NCI-H1048 (cell line): ENCODE measurements at places on chromosomes 5 and 9.

GRCh38 chr9:26264709-26265601 lies 586.7 kb upstream of the TUSC1 start:
- DNase-seq, result no peak

- no peak for DNase-seq
Measured at GRCh38 chr9:95283673-95284072, 33.8 kb downstream of the FANCC start.

DNA sequence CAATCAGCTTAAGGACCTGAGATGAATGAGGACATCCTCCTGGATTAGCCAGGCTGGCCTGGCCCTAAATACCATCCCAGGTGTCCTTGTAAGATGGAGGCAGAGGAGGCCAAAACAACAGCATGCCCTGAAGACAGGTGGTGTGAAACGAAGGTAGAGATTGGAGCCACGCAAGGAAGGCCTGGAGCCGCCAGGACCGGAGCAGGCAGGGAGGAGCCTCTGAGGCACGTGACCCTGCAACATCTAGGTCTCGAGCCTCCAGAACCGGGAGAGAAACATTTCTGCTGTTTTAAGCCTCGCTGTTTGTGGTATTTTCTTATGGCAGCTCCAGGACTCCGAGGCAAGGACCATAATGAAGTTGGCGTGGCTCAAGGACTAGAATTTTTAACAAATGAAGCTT lies 9.7 kb upstream of the COL5A1 start:
- DNase-seq, result no peak

- no peak for DNase-seq
Measured at GRCh38 chr5:33588654-33589372, 148.0 kb downstream of the TARS1 start.

GRCh38 chr9:4344946-4345345 lies 45.1 kb upstream of the GLIS3 start:
- DNase-seq, result no peak

DNA sequence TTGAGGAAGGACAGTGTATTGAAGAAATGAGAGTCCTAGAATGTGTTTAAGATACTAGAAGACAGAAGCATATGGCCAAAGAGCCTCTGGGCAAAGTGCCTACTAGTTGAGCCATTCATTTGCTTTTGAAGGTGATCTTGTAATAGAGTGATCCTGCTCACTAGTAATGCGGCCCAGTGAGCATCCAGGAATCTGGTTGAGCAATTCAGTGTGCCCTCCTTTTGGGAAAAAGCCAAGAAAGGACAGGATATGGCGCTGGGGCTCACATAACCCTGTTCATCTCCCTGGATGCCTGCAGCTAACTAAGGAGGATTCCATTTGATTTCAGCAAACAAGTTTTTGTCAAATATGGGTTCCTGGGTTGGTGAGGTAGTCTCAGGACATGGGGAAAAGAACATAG lies 16.3 kb downstream of the ADAM19 start:
- no peak for DNase-seq

DNA sequence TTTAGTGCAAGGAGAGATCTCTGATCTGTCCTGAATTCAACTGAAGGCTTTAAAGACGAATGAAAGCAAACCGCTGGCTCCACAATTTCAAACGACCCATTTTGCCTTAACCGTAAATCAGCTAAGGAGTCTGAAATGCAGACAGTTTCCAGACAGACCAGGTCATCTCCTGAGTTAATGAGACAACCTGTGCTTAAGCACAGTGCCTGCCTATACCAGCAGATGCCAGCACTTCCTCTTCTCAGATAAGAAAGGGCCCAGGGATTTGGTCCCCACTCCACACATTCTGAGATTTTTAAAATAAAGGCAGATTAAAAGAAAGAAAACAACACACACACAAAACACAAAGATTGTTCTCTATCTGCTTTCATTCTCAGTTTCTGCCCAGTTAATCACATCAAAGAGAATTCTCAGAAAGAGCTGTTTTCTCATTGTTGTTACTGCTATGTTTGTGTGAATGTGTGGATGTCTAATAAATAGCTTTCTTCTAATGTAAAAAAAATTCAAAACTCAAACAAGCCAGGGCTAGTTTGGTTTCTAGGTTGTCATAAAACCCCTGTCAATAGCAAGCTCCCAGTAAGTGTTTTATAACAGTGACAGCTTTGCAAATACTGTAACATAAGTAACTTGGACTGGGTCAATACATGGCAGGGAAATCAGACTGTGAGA lies 157.7 kb upstream of the SLC24A2 start:
- no peak for DNase-seq

DNA sequence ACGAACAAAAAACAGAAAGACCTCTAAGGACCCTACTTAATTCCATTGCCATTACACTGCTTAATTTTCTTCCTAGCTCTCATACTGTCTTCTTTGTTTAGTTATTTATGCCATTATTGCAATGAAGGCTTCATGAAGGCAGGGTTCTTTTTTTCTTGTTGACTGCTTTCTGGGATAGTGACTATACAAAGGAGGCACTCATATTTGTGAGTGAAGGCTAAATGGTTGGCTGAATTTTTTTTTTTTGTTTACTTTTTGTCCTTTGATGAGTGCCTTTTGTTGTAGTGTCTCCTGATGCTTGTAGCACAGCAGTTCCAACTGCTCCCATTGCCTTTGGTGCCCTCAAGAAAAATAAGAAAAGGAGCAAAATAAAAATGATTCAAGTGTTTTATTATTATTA lies 17.8 kb downstream of the CTNNA1 start:
- no peak for DNase-seq

- no peak for DNase-seq
Measured at GRCh38 chr5:103336941-103337340, 78.4 kb downstream of the MACIR start.
